Right renal pelvis (tissue), 4 donors: ENCODE measurements at places on chromosomes 16 and 17. TPM values are rescaled to one million over a fixed set of nuclear protein-coding genes. Genes with fewer than 3 reads are reported as not detected.

ZNF276 gene
- polyA plus RNA-seq, result 29.8 TPM

LGALS9B gene
- not detected for polyA plus RNA-seq

LITAFD gene
- polyA plus RNA-seq, result not detected

CPHXL2 gene
- not detected for polyA plus RNA-seq

C16orf82 gene
- polyA plus RNA-seq, result not detected

MATCAP1 gene
- polyA plus RNA-seq, result 42.1 TPM

CSF3 gene
- not detected for polyA plus RNA-seq

KRTAP4-3 gene
- polyA plus RNA-seq, result not detected

ZFHX3 gene
- polyA plus RNA-seq, result 20.6 TPM

PMFBP1 gene
- polyA plus RNA-seq, result 3.2 TPM

MPO gene
- 1.9 TPM for polyA plus RNA-seq

CMC2 gene
- polyA plus RNA-seq, result 80.1 TPM

HSD17B2 gene
- polyA plus RNA-seq, result 15.4 TPM

ZKSCAN2 gene
- 13.2 TPM for polyA plus RNA-seq

FBXW10 gene
- polyA plus RNA-seq, result 0.32 TPM
